ENCODE measurements at places on chromosomes 16 and 17. TPM values are rescaled to one million over a fixed set of nuclear protein-coding genes. Genes with fewer than 3 reads are reported as not detected.

Gene ATF7IP2
- 9.9 TPM for total RNA-seq

Gene CCL1
- total RNA-seq = not detected

Gene ARHGAP23
- total RNA-seq = 34.1 TPM

Gene ZNF263
- 49.3 TPM for total RNA-seq

Gene ABCC3
- 0.11 TPM for total RNA-seq

Gene KLHL10
- total RNA-seq = under 0.01 TPM

Gene SLC12A3
- not detected for total RNA-seq

Gene IRX3
- total RNA-seq = 2.0 TPM

Gene CD300LB
- total RNA-seq = not detected

Gene KRTAP1-1
- total RNA-seq = not detected

Gene NQO1
- total RNA-seq = 143 TPM

Gene AIPL1
- not detected for total RNA-seq

Gene ACE
- total RNA-seq = 47.2 TPM

Gene CD79B
- 0.43 TPM for total RNA-seq

Gene CLDN7
- total RNA-seq = 0.76 TPM

Gene STH
- total RNA-seq = not detected

Gene PYDC1
- not detected for total RNA-seq

Gene ADGRG3
- 8.8 TPM for total RNA-seq

Gene CFAP97D1
- total RNA-seq = not detected

Gene PIRT
- total RNA-seq = not detected

Gene FMNL1
- total RNA-seq = 0.98 TPM

Gene CAMTA2
- 3.9 TPM for total RNA-seq

Gene CPNE7
- total RNA-seq = 0.65 TPM

Gene MMP2
- 18.9 TPM for total RNA-seq

Gene ALG1
- 24.3 TPM for total RNA-seq

Gene MYL4
- 0.87 TPM for total RNA-seq

Gene SNAI3
- 0.11 TPM for total RNA-seq

Gene C16orf92
- not detected for total RNA-seq

Gene MTSS2
- total RNA-seq = 13.9 TPM

Gene ENPP7
- not detected for total RNA-seq

Gene CA4
- 31.1 TPM for total RNA-seq

Gene NHLRC4
- 2.3 TPM for total RNA-seq

Gene KRT33B
- not detected for total RNA-seq

Gene TEKT5
- 0.26 TPM for total RNA-seq

Measured in dermis lymphatic vessel endothelial cell (primary cell).